ENCODE measurements at places on chromosomes 3 and 15.

GRCh38 chr3:129162729-129163579 lies 2.1 kb upstream of the ISY1 start:
- DNase-seq, result no peak

DNA sequence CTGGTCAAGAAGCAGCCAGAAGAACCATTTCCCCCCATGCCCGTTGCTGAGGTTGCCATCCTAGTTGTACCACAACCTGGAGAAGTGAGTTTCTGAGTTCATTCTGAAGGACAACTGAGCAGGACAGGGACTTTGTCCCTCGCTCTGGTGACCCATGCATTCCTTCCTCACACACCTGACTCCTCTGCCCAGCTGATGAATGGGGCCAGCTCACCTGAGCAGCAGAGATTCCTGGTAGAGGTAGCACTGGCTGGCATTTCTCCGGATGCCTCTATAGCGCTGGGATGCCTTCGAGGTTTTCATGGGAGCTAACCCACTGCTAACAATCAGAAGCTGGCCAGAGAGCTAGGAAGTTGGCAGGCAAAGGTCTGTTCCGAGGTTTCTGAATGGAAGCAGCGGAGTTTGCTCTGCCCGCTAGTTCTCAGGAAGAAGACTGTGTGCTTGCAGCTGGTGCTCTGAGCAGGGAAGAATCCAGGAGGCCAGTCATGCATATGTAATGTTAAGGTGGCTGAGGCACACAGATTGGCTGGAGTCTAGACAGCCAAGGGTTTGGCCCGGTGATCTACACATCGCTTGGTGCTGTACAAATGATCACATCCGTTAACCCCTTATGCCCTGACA lies at the start of gene TMC3:
TMC3 (minus strand) TSS at position 439 of the 621 bp plus-strand sequence; CDS start at position 303, 136 bp downstream.
- DNase-seq, result no peak

DNA sequence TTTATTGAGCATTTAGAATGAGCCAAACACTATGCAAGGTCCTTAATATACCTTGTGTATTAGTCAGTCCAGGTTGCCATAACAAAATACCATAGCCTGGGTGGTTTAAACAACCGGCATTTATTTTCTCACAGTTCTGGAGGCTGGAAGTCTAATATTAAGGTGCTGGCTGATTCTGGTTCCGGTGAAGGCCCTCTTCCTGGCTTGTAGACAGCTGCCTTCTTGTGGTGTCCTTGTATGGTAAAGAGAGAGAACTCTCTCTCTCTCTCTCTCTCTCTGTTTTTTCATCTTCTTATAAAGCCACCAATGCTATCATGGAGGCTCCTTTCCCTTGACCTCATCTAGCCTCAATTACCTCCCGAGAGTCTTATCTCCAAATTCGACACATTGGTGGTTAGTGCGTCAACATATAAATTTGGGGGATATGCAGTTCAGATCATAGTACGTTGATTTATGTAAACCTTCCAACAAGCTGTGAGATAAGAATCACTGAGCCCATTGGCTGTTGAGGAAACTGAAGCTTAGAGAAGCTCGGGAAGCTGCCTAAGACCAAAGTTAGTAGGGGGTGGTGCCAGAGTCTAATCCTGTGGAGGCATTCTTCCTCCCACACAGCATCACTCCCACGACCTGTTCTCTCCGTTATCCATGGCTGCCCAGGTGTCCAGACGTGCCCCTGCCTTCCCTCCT lies 298.0 kb upstream of the PROK2 start:
- no peak for DNase-seq

DNA sequence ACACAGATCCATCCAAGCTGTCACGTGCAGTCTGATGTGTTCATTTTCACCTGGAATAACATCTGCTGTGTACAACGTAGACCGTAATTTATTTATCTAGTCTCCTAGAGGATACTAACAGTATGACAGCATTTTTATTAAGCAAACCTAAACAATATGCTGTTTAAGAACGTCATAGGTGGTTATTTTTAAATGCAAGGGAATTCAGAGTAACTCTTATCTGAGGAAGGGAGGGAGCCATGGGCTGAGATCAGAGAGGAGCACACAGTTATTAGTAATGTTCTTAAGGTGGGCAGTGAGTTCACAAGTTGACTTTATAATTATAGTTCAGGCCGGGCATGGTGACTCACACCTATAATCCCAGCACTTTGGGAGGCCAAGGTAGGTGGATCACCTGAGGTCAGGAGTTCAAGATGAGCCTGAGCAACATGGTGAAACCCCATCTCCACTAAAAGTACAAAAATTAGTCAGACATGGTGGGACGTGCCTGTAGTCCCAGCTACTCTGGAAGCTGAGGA lies 193.6 kb downstream of the UACA start:
- no peak for DNase-seq

DNA sequence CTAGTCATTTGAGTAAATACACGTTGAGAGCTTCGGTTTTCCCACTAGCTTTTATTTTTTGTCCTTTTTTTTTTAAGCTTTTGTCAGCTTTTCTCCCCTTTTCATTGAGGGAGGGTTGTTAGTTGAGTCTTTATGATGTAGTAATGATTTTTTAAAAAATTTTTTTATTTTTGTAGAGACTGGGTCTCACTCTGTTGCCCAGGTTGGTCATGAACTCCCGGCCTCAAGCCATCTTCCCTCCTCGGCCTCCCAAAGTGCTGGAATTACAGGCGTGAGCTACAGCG lies 688 bp downstream of the ZSCAN2 start:
- no peak for DNase-seq

- DNase-seq, result no peak
Measured at GRCh38 chr3:34889641-34890040, 749.7 kb upstream of the ARPP21 start.

- DNase-seq, result no peak
Measured at GRCh38 chr3:127390365-127391025, 102.6 kb upstream of the PRR20G start.

DNA sequence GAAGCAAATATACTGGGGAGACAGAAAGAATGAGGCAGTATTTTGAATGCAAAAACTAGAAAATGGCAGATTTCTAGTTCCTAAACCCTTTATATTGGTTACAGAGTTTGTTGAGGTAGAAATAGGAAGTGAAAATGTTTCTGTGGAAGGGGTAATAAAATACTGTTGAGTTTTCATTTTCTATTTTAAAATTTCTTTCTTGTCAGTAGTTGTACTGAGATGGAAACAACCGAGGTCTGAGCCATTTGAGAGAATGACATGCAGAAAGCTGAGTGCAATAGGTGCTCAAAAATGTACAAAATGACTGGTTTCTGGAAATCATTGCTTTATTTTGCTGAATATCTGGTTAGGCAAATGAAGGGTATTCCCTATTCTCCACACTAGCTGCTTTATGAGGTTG lies 361.4 kb downstream of the CHL1 start:
- DNase-seq, result no peak

GRCh38 chr15:39539466-39539865 lies 41.4 kb upstream of the THBS1 start:
- no peak for DNase-seq

GRCh38 chr15:87345961-87346360 lies 910.6 kb downstream of the NTRK3 start:
- no peak for DNase-seq

DNA sequence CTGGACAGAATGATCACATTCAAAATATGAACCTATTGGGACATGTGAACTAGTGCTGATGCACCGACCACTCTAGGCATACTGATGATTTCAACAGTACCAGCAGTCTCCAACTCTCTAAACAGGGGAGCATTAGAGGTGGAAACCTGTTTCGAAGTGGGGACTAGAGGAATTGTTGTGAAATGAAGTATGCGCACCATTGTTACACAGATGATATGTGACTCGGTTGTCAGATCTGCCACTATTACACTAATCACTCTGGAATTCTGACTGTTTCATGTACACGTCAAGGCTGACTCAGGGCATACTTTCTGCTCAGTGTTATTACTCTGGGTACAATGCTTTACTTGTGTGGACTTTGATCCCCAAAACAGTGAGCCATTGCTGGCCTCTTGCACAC lies 198.2 kb upstream of the UBE2E2 start:
- no peak for DNase-seq

DNA sequence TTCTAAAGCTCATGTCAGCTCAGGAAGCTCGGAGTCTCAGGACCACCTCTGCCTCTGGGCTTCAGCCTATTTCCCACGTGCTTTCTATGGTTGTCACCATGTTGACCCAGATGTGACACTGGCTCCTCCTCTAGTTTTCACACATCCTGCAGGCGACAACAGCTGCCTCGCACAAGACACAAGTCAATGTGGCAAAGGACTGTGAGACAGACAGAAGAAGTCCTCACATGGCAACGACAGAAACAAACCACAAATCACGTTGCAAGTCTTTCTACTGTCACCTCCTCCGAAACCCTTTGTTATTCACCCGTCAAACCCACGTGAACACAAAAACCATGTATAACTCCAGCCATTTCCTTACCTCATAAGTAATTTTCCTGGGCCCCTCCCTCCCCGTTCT lies 194.5 kb downstream of the MEX3B start:
- no peak for DNase-seq

GRCh38 chr3:156341332-156341731 lies 213.6 kb downstream of the SSR3 start:
- DNase-seq, result no peak

All from stimulated activated CD4-positive, alpha-beta T cell treated with anti-CD3 and anti-CD28 coated beads, Interleukin-12 subunit alpha, Interleukin-12 subunit beta, amount 100 ng/mL, for 4 hours (primary cell).